ENCODE measurements at places on chromosomes 16 and 17.

DNA sequence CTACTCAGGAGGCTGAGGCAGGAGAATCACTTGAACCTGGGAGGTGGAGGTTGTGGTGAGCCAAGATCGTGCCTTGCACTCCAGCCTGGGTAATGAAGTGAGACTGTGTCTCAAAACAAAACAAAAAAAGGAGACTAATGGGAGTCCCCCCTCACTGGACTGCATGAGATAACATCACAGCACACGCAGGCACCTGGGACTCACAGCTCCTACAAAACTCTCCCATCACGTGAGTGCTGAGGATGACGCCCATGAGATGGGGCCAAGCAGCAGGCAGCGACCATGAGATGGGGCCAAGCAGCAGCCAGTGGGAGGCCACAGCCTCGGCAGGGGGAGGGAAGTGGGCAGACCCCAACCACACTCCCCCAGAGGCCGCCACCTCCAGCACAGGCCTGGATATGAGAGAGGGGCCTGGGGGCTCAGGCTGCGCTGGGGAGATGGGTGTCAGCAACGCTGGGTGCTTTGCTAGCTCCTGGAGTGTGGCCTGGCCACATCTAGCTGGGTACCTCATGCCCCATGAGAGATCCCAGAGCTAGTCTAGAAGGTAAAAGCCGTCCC lies 15.4 kb downstream of the DNAAF8 start:
- no peak for DNase-seq

DNA sequence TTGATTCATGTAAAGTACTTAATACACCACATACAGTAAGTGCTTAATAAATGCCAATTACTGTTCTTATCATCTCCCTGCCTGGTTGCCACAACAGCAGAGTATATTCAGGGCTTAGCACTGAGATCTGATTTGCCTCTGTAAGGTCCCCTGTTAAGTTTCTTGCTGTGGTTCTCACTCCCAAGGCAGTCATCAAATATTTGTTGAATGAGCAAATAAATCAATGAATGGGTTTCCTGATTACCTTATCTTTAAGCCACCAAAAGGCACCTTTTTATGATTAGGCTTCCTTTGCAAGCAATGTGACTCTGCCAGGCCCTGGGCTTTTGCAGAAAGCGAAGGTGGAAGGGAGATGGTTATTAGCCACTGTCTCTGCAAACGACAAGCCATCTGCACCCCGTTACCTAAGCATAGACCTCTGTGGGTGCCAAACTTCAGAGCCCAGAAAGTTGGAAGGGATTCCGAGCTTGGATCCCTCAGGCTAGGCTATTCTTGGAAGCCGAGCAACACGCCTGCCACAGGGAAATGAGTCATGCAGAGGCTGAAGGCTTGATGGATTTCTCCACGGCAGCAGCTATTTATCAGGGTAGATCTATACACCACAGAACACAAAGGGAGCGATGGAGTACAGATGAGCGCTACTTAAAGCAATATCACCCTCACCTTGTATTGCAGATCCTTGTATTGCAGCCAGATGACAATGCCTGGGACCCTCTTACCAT lies 102.0 kb downstream of the GRIN2A start:
- peak; percentile 39 for DNase-seq

- DNase-seq = no peak
Observed at GRCh38 chr16:3095869-3096268, 3.2 kb downstream of the ZSCAN10 start.

- DNase-seq = peak; percentile 18
Observed at GRCh38 chr16:75323198-75323597, 71.8 kb upstream of the BCAR1 start.

DNA sequence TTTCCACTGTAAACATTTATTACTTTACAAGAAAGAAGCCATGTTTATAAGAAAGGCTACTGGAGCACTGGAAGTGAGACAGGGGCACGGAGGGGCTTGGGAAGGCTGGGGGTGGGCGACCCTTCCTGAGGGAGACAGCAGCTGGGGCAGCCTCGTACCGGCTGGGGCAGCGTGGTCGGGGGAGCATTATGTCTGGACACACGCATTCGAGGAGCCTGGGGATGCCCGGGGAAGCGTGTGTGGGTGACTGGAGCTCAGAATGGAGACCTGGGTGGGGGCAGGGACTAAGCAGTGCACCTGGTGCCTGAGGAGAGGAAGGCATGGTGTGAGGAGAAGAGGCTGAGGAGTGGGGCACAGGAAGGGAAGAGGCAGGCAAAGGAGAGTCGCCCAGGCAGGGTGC lies 64.5 kb downstream of the SRCIN1 start:
- no peak for DNase-seq

DNA sequence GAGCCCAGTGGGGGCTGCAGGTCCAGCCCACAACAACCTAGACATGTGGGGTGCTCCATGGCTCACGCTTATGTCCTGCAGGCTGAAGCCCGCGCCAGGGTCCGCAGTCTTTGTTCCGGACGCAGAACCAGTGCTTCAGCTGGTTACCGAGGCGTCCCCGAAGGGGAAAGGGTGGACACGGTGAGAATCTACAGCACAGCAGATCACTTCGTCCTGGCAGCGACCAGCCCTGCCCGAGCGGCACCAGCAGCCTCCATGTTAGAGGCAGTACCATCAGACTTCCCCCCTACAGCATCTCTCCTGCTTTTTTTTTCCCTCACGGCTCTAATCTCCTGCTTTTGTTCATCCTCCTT lies 1736.4 kb downstream of the TP53TG3F start:
- DNase-seq = no peak

Data from foreskin fibroblast (primary cell).